ENCODE measurements at places on chromosomes 12 and 14.

- DNase-seq = no peak
Measured at GRCh38 chr12:50013361-50014147, 11.7 kb downstream of the RACGAP1 start.

DNA sequence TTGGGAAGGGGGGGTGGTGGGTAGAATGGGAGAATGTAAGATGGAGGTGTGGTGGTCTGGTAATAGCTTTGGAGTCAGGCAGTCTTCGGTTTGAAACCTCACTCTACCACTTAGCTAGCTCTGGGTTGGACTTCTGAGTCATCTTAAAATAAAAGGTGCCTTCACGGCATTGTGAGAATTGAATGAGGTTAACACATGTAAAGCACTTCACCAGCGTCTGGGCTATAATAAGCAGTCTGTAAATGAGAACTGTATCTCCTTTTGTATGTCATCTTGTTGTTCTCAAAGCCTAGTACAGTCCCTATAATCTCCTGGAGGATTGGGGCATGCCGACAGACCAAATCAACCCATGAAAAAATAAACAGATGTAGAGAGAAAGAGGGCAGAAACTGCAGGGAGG is 11.2 kb downstream of the C2CD5 start:
- DNase-seq = no peak

DNA sequence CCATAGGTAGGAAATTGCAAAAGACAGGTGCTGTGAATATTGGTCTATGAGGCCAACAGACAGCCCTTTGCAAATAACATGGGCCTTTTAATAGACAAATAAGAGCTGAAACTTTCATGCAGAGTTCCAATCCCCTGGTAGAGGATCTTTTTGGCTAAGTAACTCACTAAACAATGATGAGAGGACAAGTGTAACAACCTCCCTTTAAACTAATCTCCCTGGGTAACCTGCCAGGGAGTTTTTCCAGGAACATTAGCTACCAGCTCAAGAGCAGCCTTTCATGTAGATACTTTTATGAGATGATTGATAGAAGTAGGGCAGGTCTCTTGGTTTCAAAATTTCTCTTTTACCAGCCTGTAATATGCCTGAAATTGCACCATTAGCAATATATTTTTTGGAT is 13.8 kb upstream of the CACNA1C start:
- no peak for DNase-seq

DNA sequence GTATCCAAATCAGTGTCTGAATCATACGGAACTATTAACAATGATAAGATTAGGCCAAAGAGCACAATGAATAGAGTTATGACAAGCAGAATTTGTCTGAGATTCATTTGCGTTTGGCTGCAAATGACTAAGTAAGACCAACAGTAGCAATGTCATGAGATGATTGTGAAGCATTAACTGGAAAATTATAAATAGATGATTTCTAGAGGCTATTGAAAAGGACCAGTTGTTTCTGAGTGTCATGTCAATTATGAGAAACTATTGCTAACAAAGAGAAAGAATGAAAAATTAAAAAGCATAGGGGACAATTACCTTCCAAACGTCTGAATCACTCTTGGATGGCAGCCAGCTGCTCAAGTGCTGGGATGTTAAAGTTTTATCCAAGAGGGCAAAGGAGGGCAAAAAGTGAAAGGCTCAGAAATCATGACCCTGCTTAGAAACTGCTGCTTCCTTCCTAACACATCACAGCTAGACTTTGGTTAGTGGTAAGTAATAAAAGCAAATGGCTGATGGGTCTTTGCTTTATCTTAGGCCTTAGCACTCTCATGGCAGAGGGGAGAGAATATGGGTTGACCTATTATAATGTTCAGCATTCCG is 89.0 kb downstream of the AKAP6 start:
- DNase-seq = no peak
